Breast epithelium (tissue), 4 donors: ENCODE measurements at places on chromosomes 11 and 22. TPM values are rescaled to one million over a fixed set of nuclear protein-coding genes. Genes with fewer than 3 reads are reported as not detected.

DNA sequence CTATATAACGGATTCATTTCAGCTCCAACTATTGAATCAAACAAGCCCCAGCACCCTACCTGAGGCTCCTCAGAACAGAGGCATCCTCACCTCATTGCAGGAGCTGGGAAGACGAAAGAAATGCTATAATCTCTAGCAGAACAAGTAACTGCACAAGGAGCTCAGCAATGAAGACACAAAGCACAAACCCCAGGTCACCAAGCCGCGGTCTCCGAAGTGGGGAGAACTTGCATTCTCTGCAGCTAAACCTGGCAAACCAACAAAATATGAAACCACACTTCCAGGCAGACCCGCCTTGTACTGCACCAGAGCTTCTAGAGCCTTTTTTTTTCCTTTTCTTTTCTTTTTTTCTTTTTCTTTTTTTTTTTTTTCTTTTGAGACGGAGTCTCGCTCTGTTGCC, 21.8 kb upstream of the CD5 start:
- DNase-seq = no peak

- DNase-seq = no peak
These were observed 26.3 kb upstream of the SORL1 start for GRCh38 chr11:121425828-121426227.

OR10D3 gene
- total RNA-seq = not detected

OR51S1 gene
- not detected for total RNA-seq

- peak; percentile 49 for DNase-seq
These were observed 6.3 kb upstream of the PYGM start for GRCh38 chr11:64765851-64766665.

- DNase-seq = no peak
These were observed 216.3 kb downstream of the FAT3 start for GRCh38 chr11:92440701-92441442.

GRCh38 chr11:117011541-117011898, 86.7 kb downstream of the SIK3 start:
- DNase-seq = no peak

RAB38 gene
- total RNA-seq = 5.2 TPM

- DNase-seq = peak; percentile 54
These were observed 12.7 kb upstream of the CYP2R1 start for GRCh38 chr11:14904745-14905103.

- no peak for DNase-seq
These were observed 346.1 kb upstream of the DDI1 start for GRCh38 chr11:103690356-103690755.

GRCh38 chr22:44573451-44573850, 75.4 kb upstream of the RTL6 start:
- DNase-seq = no peak

DNA sequence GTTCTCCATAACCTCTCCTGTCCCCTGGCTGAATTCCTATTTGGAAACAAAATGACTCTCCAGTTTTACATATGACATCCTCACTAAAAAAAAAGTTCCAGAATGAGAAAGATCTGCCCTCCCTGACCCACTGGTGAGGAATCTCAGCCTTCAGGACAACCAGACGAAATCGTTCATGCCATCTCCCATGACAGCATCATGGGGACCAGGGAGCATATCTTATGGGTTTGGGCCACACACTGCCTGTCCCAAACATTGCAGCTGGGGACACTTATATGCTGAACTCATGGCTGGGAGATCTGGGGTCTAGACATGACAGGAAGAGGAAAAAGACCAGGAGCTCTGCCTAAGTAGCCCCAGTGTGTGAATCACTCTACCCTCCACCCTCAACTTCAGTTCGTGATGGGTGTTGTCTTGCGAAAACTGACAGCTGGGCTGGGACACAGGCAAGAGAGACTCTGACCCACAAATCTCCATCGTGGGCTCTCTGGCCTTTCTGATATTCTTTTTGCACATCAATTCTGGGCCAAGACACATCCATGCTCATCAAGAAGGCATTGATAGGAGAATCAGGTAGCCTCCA, 102.0 kb downstream of the ZNF280B start:
- DNase-seq = no peak

GRCh38 chr11:20002312-20003216, 157.7 kb downstream of the DBX1 start:
- no peak for DNase-seq
